Stimulated activated CD4-positive, alpha-beta T cell treated with anti-CD3 and anti-CD28 coated beads, Interleukin-1b, Interleukin-23, amount 100 ng/mL, for 1 hour (primary cell): ENCODE measurements at places on chromosomes 12 and 14.
A peak's percentile ranks its signal among the peaks of the same experiment; 100 is the strongest.

- no peak for DNase-seq
Measured at GRCh38 chr12:122519418-122519817, 7.3 kb downstream of the RSRC2 start.

GRCh38 chr14:53538316-53538881, 385.3 kb upstream of the DDHD1 start:
- DNase-seq = no peak

GRCh38 chr14:96053600-96054381, 14.6 kb downstream of the C14orf132 start:
- no peak for DNase-seq

DNA sequence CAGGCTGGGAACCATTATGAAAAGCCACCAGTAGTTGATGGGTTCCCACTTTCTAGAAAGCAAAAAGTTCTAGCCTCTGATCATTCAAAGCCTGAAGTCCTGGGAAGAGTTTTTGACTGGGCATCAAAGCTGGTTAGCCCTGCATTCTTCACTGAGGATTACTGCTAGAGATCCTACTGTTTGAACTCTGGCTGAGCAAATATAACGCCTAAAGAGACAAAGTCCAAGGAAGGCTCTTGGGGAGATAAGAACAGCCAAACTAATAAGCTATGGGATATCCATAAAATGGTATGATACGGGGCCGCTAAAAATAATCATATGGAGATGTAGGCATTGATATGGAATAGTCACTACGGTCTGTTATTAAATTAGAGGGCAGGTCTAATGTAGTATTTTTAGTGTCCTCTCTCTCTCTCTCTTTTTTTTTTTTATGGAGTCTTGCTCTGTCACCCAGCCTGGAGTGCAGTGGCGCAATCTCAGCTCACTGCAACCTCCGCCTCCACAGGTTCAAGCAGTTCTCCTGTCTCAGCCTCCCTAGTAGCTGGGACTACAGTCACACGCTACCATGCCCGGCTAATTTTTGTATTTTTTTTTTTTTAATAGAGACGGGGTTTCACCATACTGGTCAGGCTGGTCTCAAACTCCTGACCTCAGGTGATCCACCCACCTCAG, 35.5 kb downstream of the PLXNC1 start:
- no peak for DNase-seq

GRCh38 chr14:73696466-73697400, 17.5 kb downstream of the PNMA1 start:
- no peak for DNase-seq

GRCh38 chr12:66836623-66837310, 157.9 kb upstream of the GRIP1 start:
- no peak for DNase-seq

DNA sequence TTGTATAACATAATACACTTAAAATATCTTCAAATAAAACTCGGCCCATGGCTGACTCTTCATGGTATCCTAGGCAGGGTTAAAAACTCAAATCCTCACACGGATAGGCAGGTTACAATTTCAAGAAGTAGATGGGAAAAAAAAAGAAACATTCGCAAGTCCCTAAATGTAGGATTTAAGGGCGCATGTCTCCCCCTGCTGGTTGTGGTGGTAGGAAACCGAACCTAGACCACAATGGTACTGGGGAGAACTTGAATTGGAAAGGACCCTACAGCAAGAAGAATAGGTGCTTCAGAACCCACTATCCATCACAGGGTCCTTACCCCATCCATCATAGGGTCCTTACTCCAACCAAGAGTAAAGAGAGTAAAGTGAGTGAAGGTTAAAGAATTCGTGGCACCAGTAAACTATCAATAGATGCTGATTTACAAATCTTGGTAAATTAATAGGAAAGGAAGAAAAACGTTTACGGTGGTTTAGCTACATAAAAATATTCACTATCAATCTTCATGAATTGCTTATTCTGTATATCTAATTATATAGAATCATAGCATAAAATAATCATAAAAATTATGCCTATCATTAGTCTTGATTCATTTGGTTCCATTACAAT, 3.3 kb upstream of the CIPC start:
- DNase-seq = peak; percentile 60
